Fibroblast of gingiva (primary cell): ENCODE measurements at places on chromosomes 5 and 9.

GRCh38 chr9:108671794-108672193, 184.0 kb downstream of the ACTL7B start:
- DNase-seq: peak; percentile 83

GRCh38 chr9:74810200-74810599, 77.5 kb downstream of the TRPM6 start:
- no peak for DNase-seq

GRCh38 chr9:122318284-122318683, 52.5 kb upstream of the PTGS1 start:
- DNase-seq: peak; percentile 26

DNA sequence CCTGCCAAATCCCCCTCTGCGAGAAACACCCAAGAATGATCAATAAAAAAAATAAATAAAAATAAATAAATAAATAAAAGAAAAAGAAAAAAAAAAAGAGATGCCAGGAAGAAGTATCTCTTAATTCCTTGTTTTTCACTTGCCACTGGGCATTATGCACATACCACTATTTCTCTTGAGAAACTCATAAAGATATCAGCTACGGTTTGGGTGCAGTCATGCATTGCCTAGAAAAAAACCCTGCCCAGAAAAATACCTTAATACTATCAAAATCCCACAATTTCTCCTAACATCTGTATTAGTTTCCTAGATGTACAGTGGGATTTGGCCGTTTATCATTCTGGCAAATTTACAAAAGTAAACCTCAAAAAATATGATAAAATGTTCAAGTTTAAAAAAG, 22.5 kb downstream of the DTWD2 start:
- no peak for DNase-seq

DNA sequence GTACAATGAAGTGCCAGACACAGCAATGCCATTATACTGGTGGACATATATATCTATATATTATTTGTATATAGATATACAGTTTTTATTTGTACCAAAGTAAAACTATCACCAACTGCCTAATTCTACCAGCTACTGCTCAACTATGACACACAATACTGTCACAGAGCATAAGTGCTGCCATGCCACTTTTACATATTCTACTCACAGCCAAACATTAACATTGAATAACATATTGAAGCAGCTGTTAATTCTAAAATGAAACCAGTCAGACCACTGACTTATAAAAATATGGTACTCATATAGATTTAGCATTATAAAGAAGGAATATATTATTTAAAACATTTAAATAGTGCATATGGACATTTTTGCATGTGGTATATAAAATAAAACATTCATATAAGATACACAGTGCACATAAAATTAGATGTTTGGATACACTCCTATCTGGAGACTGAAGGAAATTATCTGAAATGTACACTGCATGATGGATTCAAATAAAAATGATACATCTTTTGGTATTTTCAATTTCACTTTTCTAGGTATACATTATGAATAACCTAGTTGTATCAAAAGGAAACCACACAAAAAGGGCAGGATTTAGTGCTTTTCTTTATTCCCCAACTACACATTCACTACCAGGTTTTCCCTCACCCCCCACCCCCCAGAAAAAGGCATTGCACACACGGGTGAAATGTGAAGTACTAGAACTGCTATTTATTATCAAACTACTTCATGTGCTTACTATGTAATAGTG, 48.9 kb downstream of the PKD2L2 start:
- no peak for DNase-seq

- DNase-seq: no peak
Measured at GRCh38 chr9:26656003-26656870, 236.4 kb downstream of the CAAP1 start.

DNA sequence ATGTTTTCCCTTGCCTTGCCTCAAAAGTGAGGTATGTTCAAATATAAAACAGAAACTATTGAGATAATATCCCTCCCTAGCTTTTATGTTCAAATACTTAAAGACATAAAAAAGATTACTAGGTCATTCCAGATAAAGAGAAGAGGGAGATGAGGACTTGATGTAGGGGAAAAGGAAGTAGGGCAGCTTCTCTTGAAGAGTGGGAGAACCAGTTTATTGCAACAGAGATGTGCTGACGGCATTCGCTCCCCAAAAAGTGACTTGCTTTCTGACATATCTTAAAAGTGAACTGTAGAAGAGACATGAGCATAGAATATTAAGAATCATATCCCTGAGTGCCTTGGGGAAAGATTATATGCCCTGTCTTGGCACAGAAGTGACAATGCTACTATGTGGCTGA, 330.2 kb upstream of the NREP start:
- DNase-seq: no peak

DNA sequence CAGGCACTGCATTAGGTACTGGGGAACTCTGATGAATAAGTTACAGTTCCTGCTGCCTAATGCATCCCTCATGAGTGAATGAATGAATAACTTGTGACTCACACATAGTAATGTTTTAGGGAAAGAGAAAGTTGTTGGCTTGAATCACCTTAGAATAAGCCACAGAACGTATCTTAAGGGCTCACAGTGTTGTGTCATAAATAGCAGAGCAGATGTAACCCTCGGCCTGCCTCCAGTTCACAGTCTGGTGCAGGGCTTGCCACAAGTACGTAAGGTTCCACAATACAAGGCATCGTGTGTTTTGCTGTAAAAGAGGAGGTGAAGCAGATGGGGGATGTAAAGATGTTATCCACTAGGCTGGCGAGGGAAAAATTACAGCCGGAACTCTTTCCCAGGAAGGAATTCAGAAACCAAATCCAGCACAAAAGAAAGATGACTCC, 218.7 kb downstream of the TRPM3 start:
- DNase-seq: peak; percentile 94

GRCh38 chr5:154444556-154445421, 1.0 kb upstream of the SAP30L start:
- DNase-seq: no peak
